Activated gamma-delta T cell treated with anti-CD3 and anti-CD28 coated beads, Interleukin-2, amount 50 U/mL, for 16 hours (primary cell): ENCODE measurements at places on chromosomes 4 and X.

DNA sequence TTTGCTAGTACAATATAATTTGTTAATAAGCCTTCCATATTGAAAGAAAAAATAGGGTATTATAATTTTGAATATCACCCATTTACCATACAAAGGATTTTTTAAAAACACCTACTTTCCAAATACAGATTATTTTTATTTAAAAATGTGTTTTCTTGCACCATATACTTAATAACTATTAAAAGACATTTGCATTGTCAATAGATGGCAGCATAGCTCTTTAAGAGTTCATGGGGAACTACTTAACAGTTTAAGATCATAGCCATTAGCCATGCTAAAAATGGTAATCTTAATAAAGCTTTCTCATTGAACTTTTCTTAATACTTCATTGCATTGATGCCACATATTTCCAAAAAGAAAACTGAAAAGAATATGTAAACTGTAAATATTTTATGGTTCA, 1995.9 kb downstream of the C4orf33 start:
- DNase-seq: no peak

- DNase-seq: no peak
Measured at GRCh38 chr4:16524911-16525554, 298.8 kb upstream of the TAPT1 start.

GRCh38 chr4:48483006-48483776, at the start of gene SLC10A4:
TSS of gene SLC10A4 (plus strand) at chr4:48483343. CDS start at chr4:48483562, 219 bp downstream.
- no peak for DNase-seq

- DNase-seq: no peak
Measured at GRCh38 chrX:103101299-103102042, 8.5 kb upstream of the NXF3 start.

- DNase-seq: no peak
Measured at GRCh38 chrX:70774223-70774622, 134.3 kb downstream of the TEX11 start.

GRCh38 chr4:124713185-124713592, 657 bp upstream of the ANKRD50 start:
- DNase-seq: no peak

- DNase-seq: no peak
Measured at GRCh38 chr4:105767579-105767978, 59.0 kb downstream of the GSTCD start.

DNA sequence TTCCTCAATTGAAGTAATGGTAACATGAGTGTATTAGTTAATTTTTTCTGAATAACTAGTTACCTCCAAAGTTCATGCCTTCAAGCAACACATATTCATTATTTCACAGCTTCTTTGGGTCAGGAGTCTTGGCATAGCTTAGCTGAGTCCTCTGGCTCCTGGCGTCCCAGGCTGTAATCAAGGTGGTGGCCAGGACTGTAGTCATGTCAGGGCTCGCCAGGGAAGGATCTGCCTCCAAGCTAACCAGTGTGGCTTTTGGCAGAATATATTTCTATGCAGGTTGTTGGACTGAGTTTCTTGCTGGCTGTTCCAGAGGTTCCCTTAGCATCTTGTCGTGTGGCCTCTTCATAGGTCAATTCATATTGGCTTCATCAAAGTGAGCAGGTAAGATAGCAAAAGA, 10.0 kb upstream of the HS3ST1 start:
- DNase-seq: no peak

DNA sequence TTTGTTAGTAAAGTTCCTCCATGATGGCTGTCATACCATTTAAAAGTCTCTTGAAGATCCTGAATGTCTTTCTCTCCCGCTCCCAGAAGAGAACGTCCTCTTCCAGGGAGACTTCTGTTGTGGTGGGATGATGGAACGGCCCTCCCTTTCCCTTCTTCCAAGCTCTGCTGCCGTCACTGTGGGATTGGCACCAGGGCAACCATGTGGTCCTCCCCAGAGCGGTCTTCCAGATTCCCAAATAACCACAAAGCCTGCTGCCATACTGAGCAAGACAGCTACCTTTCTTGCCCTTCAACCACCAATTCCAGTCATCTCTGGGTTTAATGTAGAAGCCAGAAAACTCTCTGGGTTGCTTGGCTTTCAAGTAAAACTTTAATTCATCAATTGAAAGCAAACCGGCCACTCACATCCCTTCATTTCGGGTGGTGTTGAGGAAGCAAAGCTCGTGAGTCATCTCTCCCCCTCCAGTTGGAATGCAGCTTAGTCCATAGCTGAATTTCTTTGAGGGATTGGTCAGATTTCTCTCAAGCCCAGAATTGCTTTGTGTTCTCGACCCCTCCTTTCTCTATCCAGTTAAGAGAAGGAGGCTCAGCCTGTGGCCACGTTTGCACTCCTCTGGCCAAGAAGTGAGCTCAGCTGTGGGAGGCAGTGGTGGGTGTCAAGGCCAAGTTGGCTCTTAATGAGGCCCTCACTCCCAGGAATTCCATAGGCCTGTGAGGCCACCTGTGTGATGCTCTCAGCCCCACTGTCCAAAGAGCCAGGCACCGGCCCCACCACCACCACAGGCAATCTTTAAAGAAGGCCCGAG, 36.9 kb downstream of the FHDC1 start:
- DNase-seq: no peak

- DNase-seq: no peak
Measured at GRCh38 chrX:8815460-8816065, 14.4 kb upstream of the FAM9A start.

GRCh38 chr4:13903901-13904300, 276.4 kb upstream of the BOD1L1 start:
- no peak for DNase-seq

DNA sequence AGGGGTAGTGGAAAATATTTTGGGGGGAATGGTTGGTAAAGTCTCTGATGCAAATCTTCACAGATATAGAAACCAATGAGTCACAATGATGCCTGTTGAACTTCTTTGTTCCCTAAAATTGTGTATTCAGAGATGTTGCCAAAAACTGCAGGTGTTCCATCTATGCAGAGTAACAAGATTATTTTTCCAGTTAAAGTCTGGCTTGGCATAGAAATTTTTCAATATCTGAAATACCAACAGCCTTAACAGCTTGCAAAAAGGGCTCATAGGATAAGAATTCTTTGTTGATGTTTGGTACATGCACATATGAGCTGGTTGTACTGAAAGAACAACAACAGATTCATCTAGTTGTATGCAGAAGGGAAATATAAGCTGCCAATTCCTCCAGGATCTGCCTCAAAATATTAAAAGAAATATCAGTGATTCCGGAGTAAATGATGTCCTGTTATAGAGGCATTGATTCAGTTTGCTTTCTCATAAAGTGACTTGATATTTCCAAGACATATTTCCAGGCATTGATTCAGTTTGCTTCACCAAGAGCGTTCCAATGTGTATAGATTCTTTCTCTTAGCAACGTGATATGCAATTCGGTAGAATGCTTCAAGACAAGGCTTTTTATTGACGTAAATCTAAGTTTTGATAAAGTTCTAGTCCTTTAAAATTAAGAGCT, 564.4 kb downstream of the TMA16 start:
- no peak for DNase-seq

GRCh38 chr4:1318046-1318375, 28.3 kb downstream of the MAEA start:
- no peak for DNase-seq

GRCh38 chr4:80492761-80493160, 157.2 kb downstream of the CFAP299 start:
- peak; percentile 4 for DNase-seq

DNA sequence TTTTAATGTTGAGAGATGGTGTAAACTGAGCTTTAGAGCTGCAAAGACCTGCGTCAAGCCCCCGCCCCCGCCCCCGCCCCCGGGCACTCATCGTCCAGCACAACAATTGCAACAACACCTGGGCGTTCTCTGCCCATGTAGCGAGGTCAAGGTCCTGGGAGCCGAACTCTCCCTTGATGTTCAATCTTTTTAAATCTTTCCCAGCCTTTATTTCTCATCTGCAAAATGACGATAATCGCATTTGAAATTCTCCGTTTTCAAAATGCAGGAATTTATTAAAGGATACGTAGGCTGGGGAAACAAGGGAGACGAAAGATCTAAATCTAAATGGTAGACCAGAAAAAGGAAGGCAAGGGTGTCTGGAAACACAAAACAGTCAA, 648 bp upstream of the MSMO1 start:
- no peak for DNase-seq

DNA sequence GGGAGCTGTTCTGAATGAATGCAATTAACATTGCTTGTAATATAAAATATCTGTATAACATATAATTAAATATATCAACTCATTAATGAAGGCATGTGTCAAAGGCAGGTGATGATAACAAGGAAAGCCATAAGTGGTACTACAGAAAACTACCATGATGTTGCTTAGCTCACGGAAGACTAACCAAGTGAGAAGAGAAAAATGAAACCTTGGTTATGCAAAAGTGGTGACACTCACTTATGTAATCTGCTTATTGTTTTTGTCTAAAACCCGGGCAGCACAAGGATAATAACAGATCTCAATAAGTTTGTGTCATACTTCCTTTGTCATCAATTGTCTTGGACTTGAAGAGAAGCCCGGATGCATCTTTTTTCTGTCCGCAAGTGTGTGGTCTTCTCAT, 156.4 kb downstream of the HS6ST2 start:
- DNase-seq: no peak

GRCh38 chr4:114472269-114473032, 126.2 kb upstream of the UGT8 start:
- DNase-seq: no peak

GRCh38 chr4:180160195-180160983, 2082.8 kb upstream of the TENM3 start:
- DNase-seq: no peak

GRCh38 chr4:75306506-75306905, 207.7 kb downstream of the RCHY1 start:
- DNase-seq: no peak

DNA sequence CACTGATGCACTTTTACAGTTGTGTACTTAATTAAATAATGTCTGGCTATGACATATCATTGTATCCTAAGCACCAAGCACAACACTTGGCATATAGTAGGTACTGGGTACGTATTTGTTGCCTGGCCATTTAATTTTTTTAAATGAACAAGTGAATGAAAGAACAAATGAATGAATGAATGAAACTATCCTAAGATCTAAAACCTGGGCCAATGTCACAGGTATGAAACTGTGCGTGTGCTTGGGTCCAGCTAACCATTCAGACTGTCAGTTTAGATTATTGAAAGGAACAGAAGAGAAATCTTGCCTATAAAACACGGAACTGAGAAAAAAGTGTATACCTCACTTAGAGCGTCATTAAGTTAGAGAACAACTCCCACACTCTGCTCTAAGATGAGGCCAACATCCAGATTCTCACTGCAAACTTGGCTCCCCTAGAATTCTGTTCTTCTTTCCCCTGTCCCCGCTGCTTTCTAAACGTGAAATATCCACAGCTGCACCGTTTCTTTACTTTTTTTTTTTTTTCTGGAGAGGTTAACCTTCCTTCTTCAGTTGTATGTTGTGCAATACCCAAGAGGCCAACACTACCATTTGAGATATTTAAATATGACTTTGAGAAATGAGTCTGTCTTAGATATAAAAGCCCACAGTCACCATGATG, 17.3 kb upstream of the SEL1L3 start:
- DNase-seq: no peak

- no peak for DNase-seq
Measured at GRCh38 chr4:168248176-168248710, 70.3 kb downstream of the DDX60 start.

DNA sequence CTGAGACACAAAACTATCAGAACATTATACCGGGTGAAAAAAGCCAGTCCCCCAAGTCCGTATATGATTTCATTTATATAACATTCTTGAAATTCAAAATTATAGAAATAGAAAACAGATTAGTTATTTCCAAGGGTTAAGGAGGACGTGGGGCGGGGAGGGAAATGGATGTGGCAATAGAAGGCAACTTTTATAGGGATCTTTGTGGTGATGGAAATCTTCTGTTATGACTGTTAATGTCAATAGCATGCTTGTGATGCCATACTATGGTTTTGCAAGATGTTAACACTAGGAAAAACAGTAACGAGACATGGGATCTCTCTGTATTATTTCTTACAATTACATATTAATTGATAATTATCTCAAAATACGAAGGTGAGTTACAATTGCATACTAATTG, 96.4 kb downstream of the LNX1 start:
- DNase-seq: no peak

- DNase-seq: no peak
Measured at GRCh38 chrX:38726612-38727011, 74.6 kb upstream of the MID1IP1 start.

DNA sequence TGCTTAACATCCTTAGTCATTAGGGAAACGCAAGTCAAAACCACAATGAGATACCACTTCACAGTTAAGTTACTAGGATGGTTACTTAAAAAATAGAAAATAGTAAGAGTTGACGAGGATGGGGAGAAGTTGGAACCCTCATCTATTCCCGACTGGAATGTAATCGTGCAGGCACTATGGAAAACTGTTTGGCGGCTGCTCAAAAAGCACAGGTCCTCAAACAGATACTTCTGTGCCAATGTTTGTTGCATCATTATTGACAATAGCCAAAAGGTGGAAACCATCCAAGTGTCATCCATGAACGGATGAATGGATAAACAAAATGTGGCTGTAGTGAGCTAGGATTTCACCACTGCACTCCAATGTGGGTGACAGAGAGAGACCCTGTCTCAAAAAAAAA, 11.7 kb downstream of the CTAG1B start:
- DNase-seq: no peak

- DNase-seq: no peak
Measured at GRCh38 chr4:53688186-53688790, 97.0 kb upstream of the LNX1 start.

DNA sequence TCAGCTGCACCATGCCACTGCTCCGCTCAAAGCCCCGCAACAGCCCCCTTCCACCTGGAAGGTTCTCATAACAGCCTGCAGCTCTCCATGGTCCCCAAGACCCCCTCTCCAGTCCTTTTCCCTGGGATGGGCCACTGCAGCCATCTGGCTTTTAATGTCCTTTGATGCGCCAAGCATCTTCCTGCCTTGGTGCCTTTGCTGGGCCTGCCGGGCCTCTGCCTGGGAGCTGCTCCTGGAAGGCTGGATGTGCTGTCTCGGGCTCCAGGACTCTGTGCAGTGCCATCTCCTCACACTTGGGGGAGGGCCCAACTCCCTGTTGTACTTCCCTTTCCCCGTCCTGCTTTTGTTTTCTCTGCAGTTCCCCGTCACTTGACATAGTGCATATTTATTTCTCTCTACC, 60.3 kb downstream of the TAPT1 start:
- DNase-seq: no peak

DNA sequence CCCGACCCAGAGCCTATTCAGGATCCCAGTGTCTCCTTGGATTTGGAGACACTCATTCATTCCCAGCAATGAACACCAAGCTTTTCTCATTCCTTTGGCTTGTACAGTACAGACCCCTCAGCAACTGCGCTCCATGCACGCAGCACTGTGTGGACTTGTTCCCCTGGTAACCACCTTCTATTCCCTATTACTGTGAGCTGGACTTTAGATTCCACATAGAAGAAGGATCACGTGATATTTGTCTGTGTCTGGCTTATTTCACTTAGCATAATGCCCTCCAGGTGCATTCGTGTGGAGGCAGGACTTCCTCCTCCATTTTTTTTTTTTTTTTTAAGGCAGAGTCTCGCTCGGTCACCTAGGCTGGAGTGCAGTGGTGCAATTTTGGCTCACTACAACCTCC, 106.4 kb downstream of the PHKA2 start:
- no peak for DNase-seq

GRCh38 chr4:72427057-72427456, 142.0 kb downstream of the ADAMTS3 start:
- no peak for DNase-seq

GRCh38 chr4:43345323-43345925, 452.9 kb downstream of the GRXCR1 start:
- no peak for DNase-seq
